Fibroblast of lung (primary cell): ENCODE measurements at places on chromosomes 13 and 19. TPM values are rescaled to one million over a fixed set of nuclear protein-coding genes. Genes with fewer than 3 reads are reported as not detected.
A peak's percentile ranks its signal among the peaks of the same experiment; 100 is the strongest.

- peak; percentile 98 for DNase-seq
- H3K4me1 ChIP-seq = peaks cover 6% of the 10 kb centered on the region
- H3K27ac ChIP-seq = peak overlapping the region; percentile 43
- no peak overlapping the region for H3K4me3 ChIP-seq
- H3K36me3 ChIP-seq = no peaks in the 10 kb centered on the region
- no peaks in the 10 kb centered on the region for H3K27me3 ChIP-seq
These were observed 209.1 kb upstream of the STARD13 start for GRCh38 chr13:33494596-33495204.

DNA sequence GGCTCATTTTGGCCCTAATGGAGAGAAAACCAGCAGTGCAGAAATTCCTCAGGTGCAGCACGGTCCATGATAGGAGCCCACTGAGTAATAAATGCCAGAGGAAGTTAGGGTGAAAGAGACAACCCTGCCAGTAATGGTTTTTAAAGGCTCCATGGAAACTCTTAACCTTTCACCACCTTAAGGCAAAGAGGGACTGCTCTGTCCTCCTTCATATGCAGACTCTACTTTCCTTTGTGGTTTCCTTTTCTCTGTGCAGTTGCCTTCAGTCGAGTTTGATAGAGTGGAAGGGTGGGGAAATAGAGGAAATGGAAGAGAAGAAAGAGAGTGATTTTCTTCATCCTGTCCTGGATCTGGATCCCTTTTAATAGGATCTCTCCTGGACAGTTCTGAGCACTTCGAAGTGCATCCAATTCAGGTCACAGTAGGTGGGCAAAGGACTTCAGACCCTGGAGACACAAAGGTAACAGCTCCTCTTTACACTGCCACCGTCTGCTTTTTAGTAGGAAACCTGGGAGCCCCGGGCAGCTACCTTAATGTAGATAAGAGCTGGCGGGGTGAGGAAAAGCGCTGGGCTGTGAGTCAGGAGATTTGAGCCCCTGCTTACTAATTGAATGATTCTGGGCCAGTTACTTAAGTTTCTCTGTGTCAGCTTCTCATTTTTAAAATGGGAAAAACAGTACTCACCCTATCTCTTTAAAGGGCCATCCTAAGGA lies 294.8 kb downstream of the KCNRG start:
- no peaks in the 10 kb centered on the region for H3K4me1 ChIP-seq
- DNase-seq = peak; percentile 29
- no peaks in the 10 kb centered on the region for H3K36me3 ChIP-seq
- H3K27ac ChIP-seq = no peak overlapping the region
- no peaks in the 10 kb centered on the region for H3K27me3 ChIP-seq
- H3K4me3 ChIP-seq = no peak overlapping the region

DNA sequence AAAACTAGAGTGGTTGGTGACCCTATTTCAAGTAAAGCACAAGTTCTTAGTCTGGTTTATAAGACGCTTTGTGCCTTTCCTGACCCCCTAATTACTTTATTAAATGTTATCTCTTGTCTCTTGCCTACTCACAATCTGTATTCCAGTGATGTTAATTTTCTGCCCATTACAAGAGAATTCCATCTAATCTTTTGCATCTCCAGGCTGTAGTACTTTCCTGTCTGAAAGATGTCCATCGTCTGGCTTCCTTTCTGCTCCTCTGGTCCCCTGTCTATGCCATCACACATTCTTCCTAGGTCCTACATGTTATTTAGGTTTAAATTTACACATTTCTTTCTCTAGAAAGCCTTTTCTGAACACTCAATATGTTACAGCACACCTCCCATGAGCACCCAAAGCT lies 25.9 kb upstream of the OXGR1 start:
- no peak overlapping the region for H3K4me3 ChIP-seq
- no peak overlapping the region for H3K27ac ChIP-seq
- H3K4me1 ChIP-seq = no peaks in the 10 kb centered on the region
- no peaks in the 10 kb centered on the region for H3K27me3 ChIP-seq

SPIB gene
- total RNA-seq = under 0.01 TPM in 1 of 2 replicates, not detected in the other
